Fibroblast of skin of back (primary cell): ENCODE measurements at places on chromosomes 5 and 9.

GRCh38 chr5:145953202-145953601 is 16.8 kb downstream of the SH3RF2 start:
- no peak for DNase-seq

DNA sequence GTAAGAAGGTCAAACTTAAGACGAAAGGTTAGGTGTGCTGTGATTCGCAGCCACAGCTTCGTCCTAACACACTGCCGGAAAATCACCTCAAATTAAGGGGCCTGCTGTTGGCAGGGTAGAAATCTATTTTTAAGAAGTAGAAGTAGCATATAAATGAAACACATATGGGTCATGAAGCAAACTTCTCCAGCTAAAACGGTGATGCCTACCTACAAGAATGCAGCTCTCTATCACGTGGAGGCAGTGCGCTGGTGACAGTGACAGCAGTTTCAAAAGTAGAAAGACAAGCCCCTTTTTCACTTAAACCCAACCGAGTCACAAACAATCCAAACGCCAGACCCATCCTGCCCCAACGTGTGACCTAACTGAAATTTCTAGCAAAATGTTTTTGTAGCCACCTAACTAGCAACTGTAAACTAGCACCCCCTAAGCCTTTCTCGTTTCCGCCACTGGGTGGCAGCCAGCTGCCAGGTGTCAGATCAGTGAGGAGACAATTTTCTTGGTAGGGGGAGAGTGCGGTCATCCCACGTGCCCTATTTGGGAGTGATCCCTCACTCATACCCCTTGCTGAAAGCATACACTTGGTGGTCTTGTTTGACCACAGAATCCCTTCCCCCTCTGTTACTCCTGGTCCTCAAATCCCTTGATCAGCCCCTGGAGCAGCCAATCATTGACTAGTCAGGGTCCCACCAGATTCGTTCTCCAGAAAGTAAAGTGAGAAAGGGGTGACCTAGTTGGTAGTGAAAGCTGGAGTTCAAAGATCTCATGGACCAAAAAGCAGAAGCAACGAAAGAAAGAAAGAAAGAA is 71.8 kb upstream of the MAMDC2 start:
- DNase-seq = peak; percentile 75

- no peak for DNase-seq
Observed at GRCh38 chr5:95084757-95085156, 200.1 kb downstream of the MCTP1 start.

GRCh38 chr5:64666078-64666477 is 24.2 kb upstream of the SHISAL2B start:
- DNase-seq = peak; percentile 86

GRCh38 chr9:135684691-135685090 is 14.6 kb downstream of the SOHLH1 start:
- DNase-seq = no peak

DNA sequence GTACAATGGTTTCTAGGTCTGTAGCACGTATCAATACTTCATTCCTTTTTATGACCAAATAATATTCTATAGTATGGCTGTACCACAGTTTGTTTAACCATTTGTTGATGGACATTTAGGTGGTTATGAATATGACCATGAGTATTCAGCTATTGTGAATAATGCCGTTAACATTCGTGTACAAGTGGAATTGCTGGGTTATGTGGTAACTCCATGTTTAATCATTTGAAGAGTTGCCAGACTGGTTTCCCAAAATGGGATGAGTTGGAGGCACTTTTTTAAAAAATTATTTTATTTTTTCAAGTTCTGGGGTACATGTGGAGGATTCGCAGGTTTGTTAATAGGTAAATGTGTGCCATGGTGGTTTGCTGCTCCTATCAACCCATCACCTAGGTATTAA is 4.6 kb downstream of the SNX2 start:
- no peak for DNase-seq

DNA sequence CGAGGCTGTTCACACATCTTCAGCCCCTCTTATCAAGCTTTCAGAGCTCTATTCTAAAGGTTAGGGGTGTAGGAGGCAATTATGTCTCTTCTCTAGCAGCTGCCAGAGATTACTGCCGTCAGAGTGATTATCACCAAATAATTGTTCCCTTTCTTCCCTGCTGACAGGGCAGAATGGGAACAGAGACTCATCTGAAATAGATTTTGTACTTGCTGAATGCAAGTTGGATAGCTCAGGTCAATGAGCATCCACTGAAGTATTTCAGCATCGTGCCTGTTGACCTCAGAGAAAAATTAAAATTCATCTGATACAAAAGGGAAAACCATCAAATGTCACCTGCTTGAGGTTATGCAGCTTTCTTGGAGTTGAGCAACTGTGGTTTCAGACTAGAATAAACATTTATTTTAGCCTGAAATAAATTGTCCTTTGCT is 213.7 kb upstream of the MAP3K1 start:
- no peak for DNase-seq
